Effector memory CD4-positive, alpha-beta T cell (primary cell): ENCODE measurements at places on chromosomes 7 and 10.

GRCh38 chr10:22222236-22223190 lies 4.7 kb upstream of the EBLN1 start:
- no peak for DNase-seq

DNA sequence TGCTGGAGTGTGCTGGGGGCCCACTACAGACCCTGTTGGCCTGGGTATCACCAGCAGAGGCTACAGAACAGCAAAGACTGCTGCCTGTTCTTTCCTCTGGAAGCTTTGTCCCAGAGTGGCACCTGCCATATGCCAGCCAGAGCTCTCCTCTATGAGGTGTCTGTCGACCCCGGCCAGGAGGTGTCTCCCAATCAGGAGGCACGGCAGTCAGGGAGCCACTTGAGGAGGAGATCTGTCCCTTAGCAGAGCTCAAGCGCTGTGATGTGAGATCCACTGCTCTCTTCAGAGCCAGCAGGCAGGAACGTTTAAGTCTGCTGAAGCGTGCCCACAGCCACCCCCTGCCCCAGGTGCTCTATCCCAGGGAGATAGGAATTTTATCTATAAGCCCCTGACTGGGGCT lies 316.2 kb downstream of the ETV1 start:
- DNase-seq, result no peak

GRCh38 chr7:84216472-84216871 lies 21.9 kb upstream of the SEMA3A start:
- DNase-seq, result no peak

- no peak for DNase-seq
Observed at GRCh38 chr10:71213761-71214440, 1.5 kb downstream of the UNC5B start.

DNA sequence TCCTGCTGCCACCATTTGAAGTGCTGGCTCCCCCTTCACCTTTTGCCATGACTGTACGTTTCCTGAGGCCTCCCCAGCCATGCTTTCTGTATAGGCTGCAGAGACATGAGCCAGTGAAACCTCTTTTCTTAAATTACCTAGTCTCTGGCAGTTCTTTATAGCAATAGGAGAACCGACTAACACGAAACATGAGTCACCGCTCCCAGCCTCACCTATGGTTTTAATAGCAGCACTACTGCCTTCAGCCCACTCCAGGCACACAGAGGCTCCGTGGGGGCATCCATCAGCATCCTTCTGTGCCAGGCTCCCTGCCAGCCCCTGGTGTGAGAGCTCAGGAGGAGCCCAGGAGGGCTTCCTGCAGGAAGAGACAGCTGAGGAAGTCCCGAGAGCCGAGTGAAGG lies 5.5 kb upstream of the ZNF316 start:
- no peak for DNase-seq

DNA sequence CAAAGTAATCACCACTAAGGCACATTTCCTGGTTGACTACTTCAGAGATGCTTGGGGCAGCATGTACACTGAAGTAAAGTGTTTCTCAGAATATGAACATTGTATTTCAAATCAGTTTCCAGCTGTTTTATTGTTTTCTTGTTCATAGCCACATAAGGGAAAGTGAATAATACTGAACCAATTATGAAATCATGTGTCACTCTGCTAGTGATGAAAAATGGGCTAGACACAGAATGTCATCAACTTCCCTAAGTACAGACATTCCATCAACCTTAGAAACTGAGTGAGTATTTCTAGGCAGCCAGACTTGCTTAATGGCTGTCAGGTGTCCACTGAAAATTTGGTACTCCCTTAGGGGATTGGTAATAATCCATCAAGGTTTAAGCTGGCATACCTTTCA lies 603.5 kb downstream of the ARL4A start:
- no peak for DNase-seq

- no peak for DNase-seq
Observed at GRCh38 chr7:71511361-71511807, 379.4 kb downstream of the GALNT17 start.

- DNase-seq, result no peak
Observed at GRCh38 chr7:90777886-90778285, 181.8 kb downstream of the CDK14 start.

GRCh38 chr7:112056409-112056808 lies 149.8 kb downstream of the DOCK4 start:
- no peak for DNase-seq

GRCh38 chr10:113084031-113084430 lies 134.0 kb downstream of the TCF7L2 start:
- no peak for DNase-seq

DNA sequence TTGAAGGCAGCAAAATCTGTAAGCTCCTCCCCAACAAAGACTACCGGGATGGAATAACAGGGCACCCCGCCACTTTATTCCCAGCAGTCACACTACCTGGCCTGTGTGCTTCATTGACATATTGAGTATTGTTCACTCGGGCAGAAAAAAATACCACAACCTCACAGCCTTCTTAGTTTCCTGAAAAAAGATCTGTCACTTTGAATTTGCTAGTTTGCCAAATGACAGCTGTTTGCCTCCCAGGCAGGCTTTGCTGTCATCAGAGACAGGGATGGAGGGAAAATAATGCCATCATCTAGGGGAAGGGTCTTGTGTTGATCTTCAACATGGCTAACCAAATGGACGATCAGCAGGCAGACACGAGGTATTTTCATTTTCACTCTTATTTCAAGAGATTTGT lies 26.9 kb downstream of the BMPER start:
- DNase-seq, result no peak

GRCh38 chr7:32616625-32617024 lies 121.3 kb downstream of the AVL9 start:
- no peak for DNase-seq

DNA sequence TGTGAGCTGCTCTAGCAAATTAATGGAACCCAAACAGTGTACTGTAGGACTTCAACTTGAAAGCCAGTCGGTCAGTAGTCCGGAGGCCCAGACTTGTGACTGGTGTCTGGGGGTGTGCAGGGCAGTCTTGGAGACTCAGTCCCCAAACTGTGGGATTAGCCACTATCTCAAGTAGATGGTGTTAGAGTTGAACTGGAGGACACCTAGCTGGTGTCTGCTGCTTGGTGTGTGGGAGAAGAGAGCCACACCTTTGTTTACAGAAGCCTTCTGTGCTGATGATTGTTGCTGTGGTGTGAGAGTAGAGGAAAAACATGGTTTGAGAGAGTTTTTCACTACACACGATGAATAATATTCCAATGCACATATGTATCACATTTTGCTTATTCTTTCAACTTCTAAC lies 47.4 kb downstream of the CUL2 start:
- no peak for DNase-seq

DNA sequence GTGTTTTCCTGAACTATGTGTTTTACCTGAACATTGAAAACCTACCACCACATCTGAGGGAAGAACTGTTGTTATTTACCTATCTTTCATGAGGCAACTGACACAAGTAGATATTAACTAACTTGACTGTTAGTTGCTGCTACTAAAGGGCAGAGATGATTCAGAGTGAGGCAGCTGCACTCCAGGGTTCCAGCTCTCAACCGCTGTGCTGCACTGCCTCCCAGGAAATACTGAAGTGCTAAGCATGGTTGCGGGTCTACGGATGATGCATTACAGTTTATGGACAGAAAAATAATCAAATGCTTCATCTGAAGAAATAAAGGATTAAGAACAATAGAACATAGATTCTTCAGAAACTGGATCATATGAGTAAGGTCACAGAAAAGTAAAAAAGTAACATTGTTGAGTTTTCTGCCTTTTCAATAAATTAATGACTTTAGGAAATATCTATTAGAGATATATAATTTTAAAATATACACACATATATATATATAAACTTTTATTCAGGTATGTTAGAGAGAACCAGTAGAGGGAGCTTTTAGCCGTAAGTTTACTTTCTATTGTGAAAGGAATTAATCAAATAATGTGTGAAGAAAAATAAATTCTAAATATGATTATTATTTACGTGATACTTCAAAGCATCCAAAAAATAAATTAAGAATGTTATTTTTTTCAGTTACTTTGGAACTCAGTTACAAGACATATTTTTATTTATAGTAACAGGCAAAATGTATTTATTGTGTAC lies 620.0 kb downstream of the CNTNAP2 start:
- no peak for DNase-seq

- DNase-seq, result no peak
Observed at GRCh38 chr7:69176841-69177240, 421.4 kb upstream of the AUTS2 start.

DNA sequence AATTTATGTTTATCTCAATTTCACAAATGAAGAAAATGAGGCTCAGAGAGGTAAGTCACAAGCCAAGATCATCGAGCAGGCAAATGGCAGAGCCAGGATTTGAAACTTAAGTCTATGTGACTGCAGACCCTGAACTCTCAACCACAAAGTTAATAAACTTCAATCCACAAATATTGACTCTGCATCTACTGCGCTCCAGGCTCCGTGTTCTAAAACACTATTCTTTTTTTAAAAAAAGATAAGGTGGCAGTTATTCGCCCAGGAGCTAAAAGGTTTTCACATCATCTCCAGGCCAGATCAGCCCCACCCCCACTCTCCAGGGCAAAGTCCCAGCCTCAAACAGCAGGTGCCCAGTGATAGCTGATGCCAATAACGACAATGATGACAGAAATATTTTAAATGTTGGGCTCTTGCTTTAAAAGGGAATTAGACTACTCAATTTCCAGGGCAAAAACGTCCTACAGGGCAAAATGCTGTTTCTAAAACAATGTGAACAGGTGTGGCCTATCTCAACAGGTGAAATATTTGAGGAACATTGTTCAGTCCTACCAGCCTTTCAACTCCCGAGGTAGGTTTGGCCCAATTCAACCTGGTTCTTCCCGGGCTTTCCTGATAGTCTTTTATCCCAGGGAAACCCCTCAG lies 85.2 kb downstream of the SORBS1 start:
- no peak for DNase-seq

DNA sequence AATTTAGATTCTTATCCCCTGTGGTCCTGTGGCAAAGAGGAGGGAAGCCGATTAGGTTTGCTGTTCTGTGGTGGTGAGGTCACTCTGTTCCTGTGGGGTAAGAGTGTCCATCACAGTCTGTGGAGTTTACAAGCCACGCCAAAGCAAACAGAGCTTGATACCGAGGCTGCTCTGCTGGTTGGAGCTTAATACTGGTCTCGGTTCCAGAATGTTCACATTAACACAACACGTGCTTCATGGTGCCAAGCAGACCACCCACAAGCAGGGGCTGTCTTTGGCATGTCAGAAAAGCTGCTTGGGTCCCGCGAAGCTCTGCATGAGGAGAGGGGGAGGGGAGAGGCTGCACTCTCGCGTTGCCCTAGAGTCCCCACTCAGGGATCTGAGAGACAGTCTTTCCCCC lies 47.5 kb downstream of the DNAJB6 start:
- DNase-seq, result no peak

DNA sequence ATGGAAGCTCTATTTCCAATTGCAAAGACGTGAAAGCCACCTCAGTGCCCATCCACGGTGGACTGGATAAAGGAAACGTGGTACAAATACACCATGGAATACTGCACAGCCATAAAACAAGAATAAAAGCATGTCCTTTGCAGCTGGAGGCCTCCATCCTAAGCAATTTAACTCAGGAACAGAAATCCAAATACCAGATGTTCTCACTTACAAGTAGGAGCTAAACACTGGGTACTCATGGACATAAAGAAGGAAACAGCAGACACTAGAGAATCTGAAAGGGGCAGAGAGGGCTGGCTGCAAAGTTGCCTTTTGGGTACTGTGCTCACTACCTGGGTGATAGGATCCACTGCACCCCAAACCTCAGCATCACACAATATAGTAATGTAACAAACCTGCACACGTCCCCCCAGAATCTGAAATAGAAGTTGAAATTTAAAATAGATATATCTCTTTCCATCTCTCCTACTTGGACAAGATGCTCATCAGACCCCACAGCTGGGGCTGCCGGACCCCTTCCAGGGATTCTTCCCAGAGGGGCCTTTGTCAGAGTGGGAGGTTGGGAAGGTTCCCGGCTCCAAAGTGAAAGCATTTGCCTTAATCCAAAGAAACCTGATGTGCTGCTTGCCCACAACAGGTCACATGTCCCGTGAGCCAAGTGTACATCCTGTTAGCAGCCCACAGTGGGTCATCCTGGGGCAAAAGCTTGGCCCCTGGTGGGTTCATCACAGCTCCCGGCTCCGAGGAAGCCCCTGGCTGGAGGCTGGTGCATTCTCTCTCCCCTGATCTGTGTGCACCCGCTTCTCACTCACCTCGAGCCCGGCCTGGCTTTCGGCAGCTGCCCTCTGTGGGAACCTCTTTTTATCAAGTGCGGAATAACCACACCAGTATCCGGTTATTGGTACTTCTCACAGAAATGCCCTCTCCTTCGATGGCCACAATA lies 172.3 kb upstream of the PPP2R2D start:
- DNase-seq, result no peak
